ENCODE measurements at places on chromosomes 1 and 21.

DNA sequence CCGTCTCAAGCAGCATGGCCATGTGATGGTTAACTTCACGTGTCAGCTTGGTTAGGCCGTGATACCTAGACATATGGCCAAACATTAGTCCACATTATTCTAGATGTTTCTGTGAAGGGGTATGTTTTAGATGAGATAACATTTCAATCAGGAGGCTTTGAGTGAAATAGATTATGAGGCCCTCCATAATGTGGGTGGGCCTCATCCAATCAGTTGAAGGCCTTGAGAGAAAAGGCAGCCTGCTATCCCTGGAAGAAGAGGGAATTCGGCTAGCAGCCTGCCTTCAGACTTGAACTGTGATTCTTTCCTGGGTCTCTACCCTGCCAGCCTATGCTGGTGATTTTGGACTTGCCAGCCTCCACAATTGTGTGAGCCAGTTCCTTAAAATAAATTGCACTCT is 90.1 kb downstream of the ZSCAN20 start:
- no peak for DNase-seq

GRCh38 chr1:6794164-6794563 is 8.9 kb downstream of the CAMTA1 start:
- DNase-seq: no peak

- DNase-seq: no peak
Measured at GRCh38 chr1:185144233-185144632, 12.5 kb downstream of the TRMT1L start.

DNA sequence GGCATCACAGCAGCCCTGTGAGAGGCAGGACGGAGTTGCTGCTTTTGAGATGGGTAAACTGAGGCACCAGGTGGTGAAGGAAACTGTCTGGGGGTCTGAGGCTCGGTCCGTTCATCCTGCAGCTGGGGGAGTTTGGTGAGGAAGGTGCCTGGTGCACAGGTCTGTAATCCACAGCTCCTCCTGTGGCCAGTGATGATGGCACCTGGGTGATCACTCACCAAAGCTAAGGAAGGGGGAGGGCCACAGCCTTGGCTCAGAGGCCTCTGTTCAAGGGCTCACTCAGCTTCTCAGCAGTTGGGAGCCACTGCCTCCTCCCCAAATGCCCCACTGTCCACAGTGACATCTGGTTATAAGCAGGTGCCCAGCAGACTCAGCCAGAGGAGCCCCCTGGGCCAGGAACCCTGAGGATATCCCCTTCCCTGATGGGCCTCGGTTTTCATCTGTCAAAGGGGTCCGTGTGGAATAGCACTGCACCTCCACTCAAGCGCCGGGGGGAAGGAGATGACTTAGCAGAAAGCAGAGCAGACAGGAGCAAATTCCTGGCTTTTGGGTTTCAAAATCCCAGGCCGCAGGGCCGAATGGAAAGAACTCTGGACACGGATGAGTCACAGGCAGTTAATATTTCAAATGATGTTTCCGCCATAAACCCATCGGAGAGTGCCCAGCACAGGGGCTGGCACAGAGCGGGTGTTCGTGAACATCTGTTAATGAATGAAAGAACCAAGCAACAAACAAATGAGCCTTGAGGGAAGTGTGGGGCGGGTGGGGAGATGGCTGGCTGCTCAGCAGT is 82.8 kb downstream of the DMRTB1 start:
- DNase-seq: peak; percentile 79

DNA sequence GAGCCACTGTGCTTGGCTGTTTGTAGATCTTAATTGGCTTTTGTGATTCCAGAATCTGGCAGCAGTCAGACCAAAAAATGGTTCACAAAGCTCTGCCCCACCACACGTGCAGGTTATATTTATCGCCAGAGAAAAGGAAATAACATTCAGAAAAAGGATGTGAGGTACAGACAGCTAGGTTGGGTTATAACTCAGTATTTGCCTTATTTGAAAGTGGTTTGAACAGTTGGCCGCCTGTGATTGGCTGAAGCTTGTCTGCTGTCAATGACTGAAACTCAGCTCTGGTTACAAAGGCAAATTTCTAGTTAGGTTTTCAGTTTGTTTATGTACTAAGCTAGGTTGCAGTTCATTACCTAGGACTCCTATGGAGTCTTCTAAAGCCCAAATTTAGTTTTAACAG is 9.6 kb downstream of the SH3BGR start:
- no peak for DNase-seq

- no peak for DNase-seq
Measured at GRCh38 chr1:243505986-243506689, 250.3 kb downstream of the SDCCAG8 start.

- no peak for DNase-seq
Measured at GRCh38 chr1:34850382-34850781, 9.2 kb downstream of the SMIM12 start.

- DNase-seq: no peak
Measured at GRCh38 chr1:1164361-1164700, 9.3 kb upstream of the TTLL10 start.

DNA sequence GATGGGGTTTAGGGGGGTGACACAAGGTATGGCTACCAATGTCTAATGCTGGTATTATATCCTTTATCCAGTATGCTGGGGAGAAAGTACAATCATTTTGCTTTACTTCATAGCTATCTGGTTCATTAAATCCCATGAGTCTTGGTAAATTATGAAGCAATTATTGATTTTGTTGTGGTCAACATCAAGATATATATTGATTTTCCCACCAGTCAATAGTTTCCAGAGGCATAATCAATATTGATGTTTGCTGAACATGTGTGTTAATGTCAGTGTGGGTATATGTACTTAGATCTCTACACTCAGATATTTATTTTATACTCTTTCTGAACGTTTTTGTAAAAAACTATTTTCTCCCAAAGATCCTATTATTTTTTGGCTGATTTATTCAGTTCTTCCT is 155.5 kb downstream of the BACH1 start:
- DNase-seq: no peak

- no peak for DNase-seq
Measured at GRCh38 chr1:147598621-147599361, 57.5 kb downstream of the BCL9 start.

DNA sequence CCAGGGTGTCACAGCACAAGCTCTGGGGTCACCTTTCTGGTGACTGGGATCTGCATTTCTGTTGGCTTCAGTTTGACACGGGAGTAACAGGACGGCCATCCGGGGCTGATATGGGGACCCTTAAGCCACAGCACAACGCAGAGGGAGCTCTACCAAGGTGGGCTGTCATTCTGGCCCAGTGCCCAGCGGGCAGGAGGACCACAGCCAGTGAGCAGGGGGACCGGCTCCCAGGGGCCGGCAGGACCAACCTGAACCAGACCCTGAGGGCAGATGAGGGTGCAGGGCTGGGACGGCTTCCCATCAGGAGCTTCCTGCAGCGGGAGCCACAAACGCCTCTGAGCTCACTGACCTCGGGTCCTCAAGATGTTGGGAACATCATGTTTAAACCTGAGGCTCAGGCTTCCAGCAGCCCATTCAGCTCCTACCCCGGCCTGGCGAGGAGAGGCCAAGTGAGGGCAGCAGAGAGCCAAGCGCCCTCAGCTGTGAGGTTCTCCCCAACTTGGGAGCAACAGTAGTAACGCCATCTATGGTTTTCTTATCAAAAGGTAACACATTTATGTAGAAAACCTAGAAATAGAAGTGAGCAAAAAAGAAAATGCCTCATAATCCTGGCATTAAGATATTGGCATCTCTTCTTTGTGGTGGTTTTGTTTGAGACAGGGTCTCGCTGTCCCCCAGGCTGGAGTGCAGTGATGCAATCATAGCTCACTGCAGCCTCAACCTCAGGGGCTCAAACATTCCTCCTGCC is 26.8 kb downstream of the TMEM201 start:
- DNase-seq: no peak

- DNase-seq: no peak
Measured at GRCh38 chr1:212283741-212284140, 1.5 kb upstream of the PPP2R5A start.

GRCh38 chr1:166703726-166704462 is 135.4 kb upstream of the POGK start:
- no peak for DNase-seq

GRCh38 chr1:192002063-192002462 is 156.2 kb upstream of the RGS18 start:
- no peak for DNase-seq

- DNase-seq: no peak
Measured at GRCh38 chr1:90712915-90713730, 4.0 kb downstream of the BARHL2 start.

DNA sequence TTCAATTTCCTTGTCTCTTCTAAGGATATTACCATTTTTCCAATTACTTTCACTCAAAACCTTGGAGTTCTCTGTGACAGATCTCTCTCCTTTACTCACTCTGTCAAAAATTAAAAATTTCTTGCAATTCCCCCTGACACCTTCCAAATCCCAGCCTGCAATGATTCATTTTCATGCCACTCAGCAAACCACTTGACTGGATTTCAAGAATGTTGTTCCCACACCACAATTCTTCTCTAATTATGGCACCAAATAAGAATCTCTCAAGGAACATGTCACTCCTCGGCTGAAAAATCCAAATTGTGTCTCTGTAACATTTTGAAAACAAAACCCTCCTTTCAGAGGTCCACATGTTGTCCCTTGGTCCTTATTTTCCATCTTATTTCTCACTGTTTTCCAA is 438.9 kb upstream of the ZP4 start:
- DNase-seq: no peak

GRCh38 chr21:14530592-14530991 is 15.5 kb downstream of the SAMSN1 start:
- no peak for DNase-seq

- no peak for DNase-seq
Measured at GRCh38 chr1:1196431-1197187, 9.8 kb downstream of the TNFRSF18 start.

GRCh38 chr1:60367532-60367931 is 294.0 kb upstream of the C1orf87 start:
- no peak for DNase-seq

DNA sequence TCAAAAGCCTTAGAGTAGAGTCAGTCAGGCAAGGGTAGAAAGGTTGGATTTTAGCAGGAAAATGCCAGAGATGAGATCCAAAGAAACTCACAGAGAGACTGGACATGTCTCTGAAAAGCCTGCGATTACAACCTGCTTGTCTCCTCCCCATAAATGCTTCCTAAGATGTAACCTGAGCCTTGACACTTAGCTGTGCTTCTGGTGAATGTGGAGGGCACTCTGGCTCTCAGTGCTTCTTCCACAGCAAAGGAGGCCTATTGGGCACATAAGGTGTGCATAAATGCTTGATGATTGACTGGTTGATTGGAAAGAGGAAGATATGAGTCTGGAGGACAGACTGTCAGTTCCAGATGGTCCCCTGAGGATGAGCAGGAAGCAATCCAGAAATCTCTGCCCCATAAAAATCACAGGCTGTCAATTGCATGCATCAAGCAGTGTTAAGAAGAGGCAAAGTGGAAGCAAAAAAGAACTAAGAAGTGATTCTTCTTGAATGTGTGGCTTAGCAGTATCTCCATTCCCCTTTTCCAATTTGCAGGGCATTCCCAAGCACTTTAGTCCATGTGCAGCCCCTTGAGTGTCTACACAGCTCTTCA is 236.2 kb upstream of the RRP15 start:
- no peak for DNase-seq

DNA sequence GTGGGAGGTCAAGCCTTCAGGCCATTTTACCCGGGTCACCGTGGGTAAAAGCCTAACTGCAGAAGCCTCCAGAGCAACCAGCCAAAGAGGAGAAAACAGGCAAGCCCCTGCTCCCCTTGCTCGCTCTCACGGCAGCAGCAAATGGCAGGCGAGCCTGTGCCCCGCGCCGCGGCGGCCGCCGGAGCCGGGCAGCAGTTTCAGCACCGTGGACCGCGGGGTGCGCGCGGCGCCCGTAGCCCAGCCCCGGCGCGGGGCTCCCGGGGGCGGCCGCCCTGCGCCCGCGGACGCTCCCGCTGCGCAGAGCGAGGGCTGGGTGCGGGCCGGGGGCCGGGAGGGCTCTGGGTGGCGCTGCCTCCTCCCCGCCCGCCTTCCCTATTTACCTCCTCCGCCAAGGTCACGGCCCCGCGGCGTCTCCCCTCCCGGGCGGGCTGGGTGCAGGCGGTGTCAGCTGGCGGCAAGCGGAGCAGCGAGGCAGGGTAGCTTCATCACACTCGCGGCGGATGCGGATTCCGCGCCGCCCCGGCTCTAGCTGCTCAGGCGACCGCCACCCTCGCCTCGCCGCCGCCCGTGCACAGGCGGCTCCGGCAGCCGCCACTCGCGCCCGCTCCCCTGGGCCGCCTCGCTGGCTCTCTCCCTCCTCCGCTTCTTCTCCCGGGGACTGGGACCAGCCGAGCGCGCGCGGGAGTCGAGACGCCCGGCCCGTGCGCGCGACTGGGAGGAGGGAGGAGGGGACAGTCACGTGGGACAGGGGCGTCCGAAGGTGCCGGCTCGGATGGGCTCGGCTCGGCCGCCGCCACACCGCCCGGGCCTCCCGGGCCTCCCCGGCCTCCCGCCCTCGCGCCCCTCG is at the start of gene RGS7:
TSS of gene RGS7 (minus strand) at position 687 of the 847 bp plus-strand sequence.
- DNase-seq: peak; percentile 16

DNA sequence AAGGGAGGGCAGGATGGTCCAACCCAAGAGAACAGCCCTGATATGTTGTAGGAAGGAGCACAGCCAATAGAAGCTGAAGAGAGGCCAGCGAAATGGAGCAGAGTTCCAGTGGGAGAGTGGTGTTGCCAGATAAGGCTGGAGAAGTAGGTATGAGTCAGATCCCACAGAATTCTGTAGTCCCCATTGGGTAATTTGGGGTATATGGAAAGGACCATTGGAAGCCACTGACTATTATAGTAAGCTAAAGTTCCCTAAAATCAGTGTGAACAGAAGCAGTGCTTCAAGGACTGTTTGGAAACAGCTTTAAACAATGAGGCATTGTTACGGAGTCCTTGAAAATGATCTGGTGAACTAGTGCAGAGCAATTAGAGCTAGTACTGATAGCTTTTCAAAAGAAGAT is 63.0 kb downstream of the DISP1 start:
- DNase-seq: no peak

GRCh38 chr1:116882866-116883265 is 26.9 kb upstream of the PTGFRN start:
- no peak for DNase-seq

- no peak for DNase-seq
Measured at GRCh38 chr21:45876381-45877170, 105.0 kb upstream of the COL6A1 start.

DNA sequence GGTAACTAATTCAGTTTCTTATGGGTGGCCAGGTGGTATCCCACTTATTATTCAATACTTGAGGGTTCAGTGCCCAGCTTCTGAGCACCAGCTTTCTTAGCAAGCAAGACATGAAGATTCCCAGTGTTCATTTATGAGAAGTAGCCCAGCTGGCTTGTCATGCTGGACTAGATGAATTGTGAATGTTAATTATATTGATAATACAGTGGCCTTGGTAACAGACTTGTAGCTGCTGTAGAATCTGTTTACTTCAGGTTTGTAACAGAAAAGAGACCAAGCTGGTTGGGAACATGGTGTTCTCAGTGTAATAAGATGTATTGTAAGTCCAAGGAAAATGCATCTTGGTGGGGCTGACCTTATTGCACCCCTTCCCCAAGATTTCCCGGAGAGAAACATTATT is 10.1 kb downstream of the AHCYL1 start:
- no peak for DNase-seq

DNA sequence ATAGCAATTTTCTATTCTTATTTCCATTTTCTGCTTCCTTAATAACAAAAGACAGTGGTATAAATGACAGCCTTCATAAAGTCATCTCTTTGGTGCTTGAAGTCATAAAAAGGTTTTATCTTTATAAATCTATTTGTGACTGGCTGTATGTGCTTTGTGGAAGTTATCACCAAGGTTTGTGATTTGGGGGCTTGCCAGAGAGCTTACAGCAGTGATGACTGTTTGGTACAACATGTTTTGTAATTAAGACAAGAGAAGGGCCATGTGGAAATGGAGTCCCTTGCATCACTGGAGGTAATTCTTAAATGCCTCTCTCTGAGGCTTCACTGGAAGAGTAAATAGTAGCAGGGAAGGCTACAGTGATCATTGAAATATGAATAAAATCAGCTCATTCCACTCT is 2.7 kb downstream of the SLC35F3 start:
- DNase-seq: no peak

All from amniotic stem cell (primary cell).